ENCODE measurements at places on chromosomes 2 and 18.

DNA sequence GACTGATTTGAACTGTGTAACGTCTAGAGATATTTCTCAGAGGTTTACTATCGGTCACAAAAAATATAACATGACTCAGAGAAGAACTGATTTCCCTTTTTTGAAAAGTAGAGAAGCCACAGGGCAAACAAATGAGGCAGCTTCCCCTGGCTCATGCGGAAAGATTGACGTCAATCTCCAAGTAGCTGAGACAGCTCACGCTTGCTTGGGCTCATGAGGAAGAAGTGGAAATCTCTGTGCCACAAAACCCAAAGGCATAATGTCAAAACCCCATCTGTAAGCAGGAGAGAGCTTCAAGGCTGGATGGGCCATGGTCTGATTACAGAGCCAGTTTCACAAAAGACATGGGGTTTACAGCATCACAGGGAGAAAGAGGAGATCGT, 188.1 kb downstream of the ARL4C start:
- DNase-seq = no peak

- no peak for DNase-seq
These were observed at the start of gene FAM237A for GRCh38 chr2:206642075-206643025. Gene FAM237A (plus strand): TSS chr2:206642487. CDS start chr2:206644237, 1,750 bp downstream.

GRCh38 chr2:240162531-240162930, 22.1 kb upstream of the OTOS start:
- no peak for DNase-seq

DNA sequence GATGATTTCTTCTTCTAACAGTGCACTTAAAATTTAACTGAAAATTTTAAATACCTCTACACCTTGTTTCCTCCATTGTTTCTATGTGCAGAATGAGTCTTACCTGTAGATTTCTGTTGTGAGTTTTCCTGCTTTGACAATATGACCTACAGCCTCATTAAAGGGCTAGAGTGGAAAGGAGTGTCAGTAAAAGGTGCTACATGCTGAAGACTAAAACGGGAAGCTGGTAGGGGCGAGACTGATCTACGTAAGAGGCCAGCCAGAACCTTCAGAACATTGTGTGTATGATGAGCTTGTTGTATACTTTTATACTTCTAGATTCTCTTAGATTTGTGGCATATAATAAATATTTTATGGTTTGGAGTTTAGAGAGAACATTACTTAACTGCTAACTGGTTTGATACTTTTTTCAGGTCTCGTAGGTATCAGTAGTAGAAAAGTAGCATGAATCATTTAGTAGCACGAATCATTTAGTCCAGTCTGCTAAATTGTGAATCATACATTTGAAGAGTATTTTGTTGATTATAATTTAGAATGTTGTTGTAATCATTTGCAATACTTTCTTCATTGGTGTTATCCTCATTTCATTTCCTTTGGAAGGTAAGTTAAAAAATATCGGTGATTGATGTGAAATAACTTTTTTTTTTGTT, 14.3 kb downstream of the INSIG2 start:
- no peak for DNase-seq

DNA sequence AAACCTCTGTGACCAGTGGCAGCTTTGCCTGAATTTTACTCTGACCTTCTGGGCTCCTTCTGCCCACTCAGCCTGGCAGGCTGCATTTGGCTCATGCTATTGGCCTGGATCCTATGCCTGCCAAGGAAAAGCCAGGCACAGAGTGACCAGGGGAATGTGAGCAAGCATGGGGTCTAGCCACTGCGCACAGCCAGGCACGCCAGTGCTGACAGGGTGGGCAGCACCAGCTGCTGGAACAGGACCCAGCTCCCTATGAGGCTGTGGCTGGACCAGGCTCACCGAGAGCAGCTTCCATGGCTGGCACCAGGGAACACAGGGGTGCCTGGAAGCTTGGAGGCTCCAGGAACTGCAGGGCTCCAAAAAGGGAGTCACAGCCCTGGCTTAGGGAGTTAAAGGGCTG, 311.5 kb upstream of the SYT4 start:
- no peak for DNase-seq
